ENCODE measurements at places on chromosomes 7 and 10.

DNA sequence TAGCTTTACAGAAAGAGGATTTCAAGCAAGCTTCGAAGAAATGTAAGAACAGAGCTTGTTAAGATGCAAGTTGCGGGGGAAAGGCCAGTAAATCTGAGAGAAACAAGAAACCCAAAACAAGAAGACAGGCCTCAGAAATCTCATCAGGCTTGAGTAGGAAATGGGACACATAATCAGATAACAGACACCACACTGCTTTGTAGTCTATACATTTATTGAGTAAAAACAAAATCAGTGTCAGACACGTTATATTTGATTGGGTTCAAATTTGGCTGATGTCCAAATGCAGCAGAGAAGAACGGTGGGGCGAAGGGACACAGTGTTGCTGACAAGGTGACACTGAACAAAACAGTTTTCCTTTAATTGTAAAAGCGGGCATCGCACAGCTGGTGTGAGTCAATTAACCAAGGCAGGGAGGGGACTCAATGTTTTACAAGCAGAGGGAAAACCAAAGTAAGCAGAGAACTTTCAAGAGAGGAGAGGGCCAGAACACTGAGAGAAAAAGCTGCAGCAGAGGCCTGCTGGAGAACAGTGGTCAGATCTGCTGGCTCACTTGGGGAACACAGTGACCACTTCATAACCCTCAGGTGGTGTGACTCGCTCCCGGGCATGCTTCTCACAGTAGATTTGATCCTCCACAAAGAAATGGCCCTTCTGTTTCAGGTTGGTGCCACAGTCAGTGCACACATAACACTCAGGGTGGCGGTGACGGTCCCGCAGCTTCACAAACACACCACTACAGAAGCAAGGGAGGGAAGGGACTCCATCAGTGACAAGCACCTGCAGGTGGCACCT, 43.5 kb downstream of the ACSM6 start:
- DNase-seq: no peak

DNA sequence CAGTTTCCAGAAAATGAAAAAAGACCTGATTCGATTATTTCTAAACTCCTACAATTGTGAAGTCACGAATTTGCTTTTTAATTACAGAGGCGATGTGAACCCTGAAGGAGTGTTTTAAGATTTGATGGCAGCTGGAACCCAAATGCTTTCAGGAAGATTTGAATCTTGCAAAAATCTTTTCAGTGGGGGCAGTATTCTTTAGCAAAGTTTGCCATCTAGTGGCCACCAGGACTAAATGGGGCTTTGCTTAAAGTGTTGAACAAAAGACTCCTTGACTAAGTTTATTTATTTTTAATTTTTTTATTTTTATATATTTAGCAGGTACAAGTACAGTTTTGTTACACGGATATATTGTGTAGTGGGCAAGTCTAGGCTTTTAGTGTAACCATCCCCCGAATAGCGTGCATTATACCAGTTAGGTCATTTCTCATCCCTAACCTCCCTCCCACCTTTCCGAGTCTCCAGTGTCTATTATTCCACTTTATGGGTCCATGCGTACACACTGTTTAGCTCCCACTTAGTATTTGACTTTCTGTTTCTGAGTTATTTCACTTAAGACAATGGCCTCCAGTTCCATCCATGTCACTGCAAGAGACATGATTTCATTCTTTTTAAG, 98.8 kb downstream of the CACNB2 start:
- DNase-seq: peak; percentile 30

DNA sequence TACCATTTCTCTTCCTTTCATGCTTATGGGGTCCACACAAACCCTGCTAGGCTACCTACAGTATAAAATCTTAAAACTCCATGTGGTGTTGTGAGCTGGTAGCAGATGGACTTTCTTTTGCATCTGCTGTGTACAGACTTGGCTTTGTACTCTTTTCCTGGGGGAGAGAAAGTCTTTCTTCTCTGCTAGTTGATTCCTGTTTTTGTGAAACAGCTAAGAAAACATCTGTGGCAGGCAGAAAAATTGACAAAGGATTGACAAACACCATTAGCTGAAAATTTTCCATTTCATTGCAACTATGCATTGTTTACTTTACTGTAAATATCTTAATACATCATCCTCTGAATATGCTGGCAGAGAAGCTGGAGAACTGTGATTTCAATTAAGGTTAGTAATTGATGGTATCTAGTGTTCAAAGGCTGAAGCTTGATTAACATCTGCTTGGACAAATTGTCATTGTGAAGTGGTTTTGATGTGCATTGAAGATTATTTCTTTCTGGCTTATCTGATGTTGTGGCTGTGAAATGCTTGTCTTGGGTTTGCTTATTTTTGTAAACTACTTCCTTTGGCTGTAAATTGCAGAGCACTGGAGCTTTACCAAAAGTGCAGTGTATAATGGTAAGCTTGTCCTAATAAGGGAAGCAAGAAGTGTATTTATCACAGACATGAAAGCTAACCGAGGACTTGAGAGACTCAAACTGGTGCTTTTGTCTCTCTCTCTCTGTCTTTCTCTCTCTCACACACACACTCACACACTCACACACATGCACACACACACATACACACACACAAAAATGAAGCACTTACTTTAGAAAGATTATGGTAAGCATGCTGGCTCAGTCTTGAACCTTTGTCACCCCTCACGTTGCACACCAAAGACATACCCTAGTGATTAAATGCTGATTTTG, at the start of gene FOXP2:
FOXP2 (plus strand) TSS at position 660 of the 908 bp plus-strand sequence. CDS start 11,697 bp downstream, outside the sequence.
- no peak for DNase-seq

GRCh38 chr7:140214075-140214684, 37.4 kb upstream of the KDM7A start:
- no peak for DNase-seq

- no peak for DNase-seq
Observed at GRCh38 chr10:13453896-13454295, 74.9 kb downstream of the BEND7 start.

DNA sequence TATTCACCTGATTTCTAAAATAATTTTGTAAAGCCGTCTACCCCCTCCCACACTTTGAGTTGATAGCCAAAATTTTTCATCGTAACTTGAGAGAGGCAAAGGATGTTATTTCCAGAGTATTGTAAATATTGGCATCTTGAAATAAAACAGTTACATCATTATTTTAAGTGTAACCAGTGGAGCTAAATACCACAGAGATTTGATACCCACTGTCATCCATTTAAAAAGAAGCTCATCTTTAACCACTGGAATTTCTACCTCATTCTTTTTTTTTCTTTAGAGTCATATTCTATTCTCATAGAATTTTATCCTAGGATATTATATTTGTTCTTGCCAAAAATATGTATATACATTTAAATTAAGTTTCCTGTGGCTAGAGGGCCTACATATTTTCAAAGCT, 48.6 kb downstream of the CAMK1D start:
- no peak for DNase-seq
